ENCODE measurements at places on chromosomes 11 and 22.

DNA sequence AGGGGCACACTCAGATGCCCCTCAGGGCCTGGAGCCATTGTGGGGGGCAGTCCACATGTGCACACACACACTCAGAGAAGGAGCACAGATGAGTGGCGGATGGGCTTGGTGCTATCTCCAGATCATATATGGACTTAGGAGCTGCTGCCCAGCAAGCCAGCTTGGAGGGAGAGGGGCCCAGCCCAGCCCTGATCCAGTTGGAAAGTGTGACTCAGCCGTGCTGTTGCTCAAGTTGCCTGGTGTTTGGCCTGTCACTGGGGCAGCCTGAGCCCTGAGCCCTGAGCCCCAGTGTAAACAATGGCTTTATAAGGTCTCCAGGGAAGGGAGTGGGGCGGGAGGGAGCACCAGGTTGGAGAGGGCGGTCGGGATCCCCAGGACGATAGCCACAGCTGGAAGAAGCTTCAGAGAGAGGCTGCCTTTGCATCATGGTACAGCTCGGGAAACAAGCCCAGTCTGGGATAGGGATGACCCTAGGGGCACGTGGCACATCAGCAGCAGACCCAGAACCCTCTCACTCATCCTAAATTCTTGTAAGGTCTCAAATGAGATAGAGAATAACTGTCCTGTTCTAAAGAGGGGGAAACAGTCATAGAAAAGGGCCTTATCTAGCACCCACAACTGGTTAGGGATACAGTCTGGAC, 4.8 kb downstream of the SELENOM start:
- no peak for DNase-seq

DNA sequence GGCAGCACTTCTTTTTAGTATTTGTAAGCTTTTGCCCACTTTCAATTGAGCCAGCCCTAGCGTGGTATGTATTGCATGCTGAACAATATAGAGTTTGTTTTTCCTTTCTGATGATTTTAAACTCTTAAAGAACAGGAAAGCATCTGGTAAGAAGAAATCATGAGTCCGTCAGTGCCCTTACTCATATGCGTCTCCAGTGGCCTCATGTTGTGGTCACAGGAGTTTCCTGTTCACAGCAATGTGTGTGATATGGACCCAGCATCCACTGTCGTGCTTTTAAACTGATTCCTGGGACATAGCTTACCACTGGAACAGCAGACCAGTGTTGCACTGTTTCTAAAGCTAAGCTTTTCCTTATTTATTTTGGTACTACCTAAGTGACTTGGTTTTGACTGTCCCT, 40.1 kb downstream of the BID start:
- no peak for DNase-seq

GRCh38 chr22:27695925-27696324, 105.6 kb downstream of the MN1 start:
- DNase-seq = no peak

GRCh38 chr11:114149689-114150407, 90.3 kb downstream of the ZBTB16 start:
- no peak for DNase-seq

GRCh38 chr11:11993839-11994238, 14.6 kb downstream of the DKK3 start:
- DNase-seq = peak; percentile 76

- DNase-seq = peak; percentile 82
Measured at GRCh38 chr11:76721755-76722677, 51.5 kb upstream of the LRRC32 start.

- no peak for DNase-seq
Measured at GRCh38 chr11:67020949-67021348, 2.0 kb upstream of the SYT12 start.
